SHP77 treated with DMSO at 0.1 percent for 48 hours (cell line): ENCODE measurements at places on chromosomes 11 and 22.

- no peak for DNase-seq
These were observed 62.7 kb downstream of the TECTA start for GRCh38 chr11:121163658-121164308.

DNA sequence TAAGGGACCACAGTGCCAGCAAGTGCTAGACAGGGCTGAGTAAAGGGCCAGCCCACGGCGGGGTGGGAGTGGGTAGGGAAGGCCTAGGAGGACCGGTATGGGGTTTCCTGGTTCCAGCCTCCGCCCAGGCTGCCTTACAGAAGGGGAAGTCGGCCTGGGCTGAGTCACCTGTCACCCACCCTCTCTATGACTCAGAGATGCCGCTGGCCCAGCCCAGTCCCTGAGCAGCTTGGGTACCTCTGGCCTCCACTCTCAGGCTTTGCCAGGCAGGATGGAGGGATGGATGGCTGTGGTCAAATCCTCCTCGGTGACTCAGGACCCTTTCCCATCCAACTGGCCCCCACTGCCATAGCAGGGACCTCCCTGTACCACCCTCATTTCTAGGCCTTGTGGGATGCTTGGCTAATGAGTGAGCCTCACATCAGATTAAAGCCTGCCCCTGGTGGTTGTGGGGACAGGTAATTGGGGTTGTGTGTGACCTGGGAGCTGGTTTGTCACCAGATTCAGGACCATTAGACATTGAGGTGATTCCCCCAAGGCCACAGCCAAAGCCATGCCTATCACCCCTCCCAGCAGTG is 13.9 kb downstream of the SLC35E4 start:
- no peak for DNase-seq

GRCh38 chr11:79150966-79151365 is 289.9 kb downstream of the TENM4 start:
- no peak for DNase-seq

- no peak for DNase-seq
These were observed 407.4 kb downstream of the LRRC4C start for GRCh38 chr11:41051919-41052635.

GRCh38 chr11:14612694-14613093 is 30.9 kb upstream of the PDE3B start:
- no peak for DNase-seq

DNA sequence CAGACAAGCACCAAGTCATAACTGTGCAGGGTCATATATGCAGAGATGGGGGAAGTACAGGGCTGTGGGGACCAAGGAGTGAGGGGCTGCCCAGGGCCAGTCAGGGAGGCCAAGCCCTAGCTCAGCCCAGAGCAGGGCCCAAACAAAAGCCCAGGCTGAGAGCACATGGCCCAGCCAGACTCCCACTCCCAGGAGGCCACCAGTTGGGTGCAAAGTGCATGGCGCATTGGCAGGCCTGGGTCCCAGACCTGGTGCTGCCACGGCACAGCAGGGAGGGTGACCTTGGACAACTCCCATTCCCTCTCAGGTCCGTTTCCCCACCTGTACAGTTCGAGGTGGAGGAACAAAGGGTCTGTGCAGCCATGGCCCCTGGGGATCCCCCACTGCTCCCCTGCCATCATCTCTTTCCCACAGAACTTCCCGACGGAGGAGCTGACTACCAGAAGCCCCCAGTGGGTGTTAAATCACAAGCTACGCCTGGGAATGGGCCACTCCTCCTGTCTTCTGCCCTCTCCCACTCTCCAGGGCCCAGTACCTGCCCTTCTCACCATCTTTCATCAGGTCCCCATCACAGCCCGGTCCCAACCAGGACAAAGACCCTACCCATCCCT is 608 bp downstream of the NIPSNAP1 start:
- DNase-seq = no peak

- no peak for DNase-seq
These were observed 1.6 kb downstream of the MARK2 start for GRCh38 chr11:63840356-63841060.

- no peak for DNase-seq
These were observed 2.8 kb downstream of the C11orf71 start for GRCh38 chr11:114397349-114397982.

DNA sequence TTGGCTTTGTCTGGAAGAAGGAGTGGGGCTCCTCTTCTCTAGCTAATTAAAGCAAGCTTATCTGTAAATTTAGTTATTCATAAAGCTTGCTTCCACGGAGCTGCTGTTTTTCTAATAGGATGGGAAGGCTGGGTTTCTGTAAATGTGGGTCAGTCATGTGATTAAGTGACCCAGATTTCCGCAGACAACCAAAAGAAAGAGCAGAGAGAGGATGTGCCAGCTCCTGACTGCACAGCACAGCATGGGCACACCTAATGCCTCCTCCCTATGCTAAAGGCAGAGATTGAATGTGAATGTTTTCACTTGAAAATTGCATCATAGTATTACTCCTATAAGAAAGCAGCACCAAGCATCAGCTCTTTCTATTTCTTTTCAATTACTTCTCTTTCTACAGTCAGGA is 160.2 kb downstream of the FAT3 start:
- no peak for DNase-seq

GRCh38 chr11:62548545-62549335 is 2.1 kb upstream of the AHNAK start:
- no peak for DNase-seq

DNA sequence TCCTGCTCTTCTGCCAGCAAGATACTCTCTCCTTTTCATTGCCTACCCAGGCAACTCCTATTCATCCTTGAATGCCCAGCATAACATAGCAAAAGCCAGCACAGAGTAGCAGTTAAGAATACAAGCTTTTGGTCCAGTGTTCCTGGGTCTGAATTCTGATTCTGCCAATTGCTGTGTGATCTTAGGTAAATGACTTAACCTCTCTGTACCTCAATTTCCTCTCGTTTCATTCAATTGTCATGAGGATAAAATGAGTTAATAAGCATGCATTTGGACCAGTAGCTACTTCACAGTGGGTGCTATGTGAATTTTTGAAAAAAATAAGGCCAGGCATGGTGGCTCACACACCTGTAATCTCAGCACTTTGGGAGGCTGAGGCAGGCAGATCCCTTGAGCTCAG is 346.0 kb downstream of the BUD13 start:
- DNase-seq = no peak

DNA sequence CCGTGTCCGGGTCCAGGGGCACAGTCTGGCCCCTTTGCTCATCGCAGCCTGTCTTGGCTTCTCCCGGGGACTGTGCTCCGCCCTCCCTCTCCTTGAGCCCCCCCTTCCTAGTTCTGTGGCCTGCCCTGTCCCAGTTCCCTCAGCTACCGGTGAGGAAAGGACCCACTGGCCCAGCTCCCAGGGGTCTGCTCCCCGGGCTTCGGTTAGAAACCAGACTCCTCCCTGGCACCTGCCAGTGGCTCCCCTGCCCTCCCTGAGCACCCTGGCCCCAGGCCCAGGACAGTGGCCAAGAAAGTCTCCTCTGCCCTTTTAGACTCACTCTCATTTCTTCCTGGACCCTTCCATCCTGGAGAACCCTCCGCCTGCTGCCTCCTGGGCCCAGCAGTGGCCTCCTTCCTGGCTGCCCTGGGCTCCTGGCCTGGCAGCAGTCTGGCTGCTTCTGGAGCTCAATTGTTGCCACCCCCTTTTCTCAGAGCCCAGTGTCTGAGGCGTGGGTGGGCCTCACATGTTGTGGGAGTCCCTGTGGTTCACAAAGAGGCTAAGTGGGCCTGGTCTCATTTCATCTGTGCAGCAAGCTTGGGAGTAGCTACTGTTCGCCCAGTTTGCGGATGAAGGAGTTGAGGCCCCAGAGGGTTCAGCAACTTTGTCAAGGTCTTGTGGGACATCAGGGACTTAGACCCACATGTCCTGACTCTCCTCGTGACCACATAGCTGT is 12.6 kb downstream of the PRDM11 start:
- no peak for DNase-seq

- DNase-seq = no peak
These were observed 20.3 kb upstream of the DGKZ start for GRCh38 chr11:46326813-46327416.

- no peak for DNase-seq
These were observed 79.3 kb downstream of the CTTN start for GRCh38 chr11:70477609-70478008.

DNA sequence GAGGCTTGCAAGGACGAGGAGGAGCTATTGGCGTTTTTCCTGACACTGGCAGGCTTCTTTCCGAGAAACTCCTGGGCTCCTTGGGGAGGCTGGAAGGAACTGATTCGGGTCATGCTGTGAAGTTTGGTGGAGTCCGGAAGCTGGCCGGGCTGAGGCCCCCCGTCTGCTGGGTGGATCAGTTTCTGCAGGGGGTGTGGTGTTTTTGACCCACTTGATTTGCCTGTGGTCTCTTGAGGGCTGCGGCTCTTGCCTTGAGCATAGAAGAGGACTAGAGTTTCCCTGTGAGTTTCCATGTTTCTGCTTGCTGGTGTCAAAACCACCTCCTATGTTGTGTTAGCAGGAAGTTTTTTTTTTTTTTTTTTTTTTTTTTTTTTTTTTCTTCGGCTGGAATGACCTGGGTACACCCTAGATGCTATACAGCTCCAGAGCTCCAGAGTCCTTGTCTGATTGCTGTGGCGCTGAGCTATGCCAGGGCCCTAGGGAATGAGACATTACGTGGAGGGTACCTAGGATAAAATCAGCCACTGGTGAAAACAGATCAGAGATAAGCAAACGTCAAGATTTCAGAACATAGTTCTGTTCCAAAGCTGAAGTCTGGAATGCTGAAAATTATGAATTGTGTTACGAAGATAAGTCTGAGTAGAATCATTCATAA is 728 bp downstream of the TBC1D22A start:
- no peak for DNase-seq

DNA sequence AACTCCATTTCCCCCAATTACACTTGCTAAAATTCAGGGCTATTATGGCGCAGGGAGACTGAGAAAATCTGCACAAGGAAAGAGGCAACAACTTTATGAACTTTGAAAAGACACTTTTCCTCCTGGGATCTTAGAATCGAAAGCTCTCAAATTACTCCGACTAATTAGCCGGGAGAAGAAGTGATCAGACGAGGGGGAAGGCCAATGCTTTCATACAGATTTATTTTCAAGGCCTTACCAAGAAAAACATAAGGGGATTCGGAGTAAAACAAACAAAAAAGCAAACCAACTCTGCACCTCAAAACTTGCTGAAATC is 1.6 kb downstream of the PAX6 start:
- DNase-seq = no peak

DNA sequence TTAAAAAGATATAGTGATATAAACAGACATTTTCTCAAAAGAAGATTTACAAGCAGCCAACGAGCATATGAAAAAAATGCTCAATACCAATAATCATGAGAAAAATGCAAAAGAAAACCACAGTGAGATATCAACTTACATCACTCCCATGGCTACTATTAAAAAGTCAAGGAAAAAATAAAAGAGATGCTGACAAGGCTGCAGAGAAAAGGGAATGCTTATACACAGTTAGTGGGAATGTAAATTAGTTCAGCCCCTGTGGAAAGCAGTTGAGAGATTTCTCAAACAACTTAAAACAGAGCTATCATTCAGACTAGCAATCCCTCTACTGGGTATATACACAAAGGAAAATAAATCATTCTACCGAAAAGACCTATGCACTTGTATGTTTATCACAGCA is 97.1 kb upstream of the CARD18 start:
- DNase-seq = no peak

- no peak for DNase-seq
These were observed 124.9 kb downstream of the MSANTD4 start for GRCh38 chr11:105897161-105897560.

DNA sequence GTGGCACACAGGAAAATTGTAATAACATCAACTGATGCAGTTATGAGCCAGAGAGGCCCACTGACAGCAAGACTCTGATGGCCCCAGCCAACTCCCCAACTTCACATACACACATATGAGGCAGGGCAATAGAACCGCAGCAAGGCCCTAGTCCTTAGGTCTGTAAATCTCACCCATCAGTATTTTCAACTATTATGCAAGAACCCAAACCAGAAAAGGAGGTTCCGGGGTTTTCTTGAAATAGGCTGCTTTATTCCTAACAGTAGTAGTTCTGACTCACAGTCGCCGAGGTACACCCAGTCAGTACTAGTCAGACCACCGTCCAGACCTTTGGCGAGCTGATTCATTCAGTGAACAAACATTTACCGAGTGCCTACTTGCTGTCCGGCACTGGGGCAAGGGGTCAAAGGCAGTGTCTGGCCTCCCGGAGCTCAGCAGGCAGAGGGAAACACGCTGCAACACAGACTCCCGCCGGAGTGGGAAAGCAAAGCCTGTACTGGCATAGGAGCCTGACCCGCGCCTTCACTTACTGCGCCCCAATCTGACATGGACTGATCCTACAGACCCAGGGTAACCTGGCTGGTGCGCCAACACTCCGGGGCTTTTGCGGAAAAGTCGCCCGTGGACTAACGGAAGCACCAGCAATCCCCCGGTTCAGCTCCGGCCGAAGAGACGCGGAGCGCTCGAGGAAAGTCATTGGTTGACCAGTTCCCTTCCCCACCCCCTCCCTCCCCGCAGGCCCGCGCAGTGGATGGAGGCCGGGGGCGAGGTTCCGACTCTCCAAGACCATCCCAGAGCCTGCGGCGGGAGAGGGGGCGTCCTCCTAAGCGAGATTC is 1.3 kb downstream of the PLEKHA7 start:
- no peak for DNase-seq

- DNase-seq = no peak
These were observed 69.5 kb downstream of the JAM3 start for GRCh38 chr11:134138376-134138775.

GRCh38 chr11:45098929-45099328 is 47.5 kb upstream of the PRDM11 start:
- DNase-seq = no peak

DNA sequence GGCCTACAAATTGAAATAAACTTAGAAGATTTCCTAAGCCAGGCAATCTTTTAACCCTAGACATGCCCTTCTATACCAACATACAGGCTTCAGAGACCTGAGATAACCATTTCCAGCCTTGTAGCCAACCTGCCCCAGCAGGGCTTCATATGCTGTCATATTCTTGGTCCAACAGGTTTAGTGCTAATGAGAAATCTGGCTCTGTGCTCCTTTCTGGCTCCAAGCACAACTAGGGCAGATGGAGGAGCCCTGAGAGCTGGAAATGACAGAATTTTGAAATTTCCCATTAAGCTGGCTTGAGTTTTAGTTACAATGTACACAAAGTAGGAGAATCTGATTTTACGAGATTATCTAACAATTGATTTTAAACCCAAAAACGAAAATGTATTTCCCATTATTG is 323.0 kb upstream of the CCDC90B start:
- DNase-seq = no peak

DNA sequence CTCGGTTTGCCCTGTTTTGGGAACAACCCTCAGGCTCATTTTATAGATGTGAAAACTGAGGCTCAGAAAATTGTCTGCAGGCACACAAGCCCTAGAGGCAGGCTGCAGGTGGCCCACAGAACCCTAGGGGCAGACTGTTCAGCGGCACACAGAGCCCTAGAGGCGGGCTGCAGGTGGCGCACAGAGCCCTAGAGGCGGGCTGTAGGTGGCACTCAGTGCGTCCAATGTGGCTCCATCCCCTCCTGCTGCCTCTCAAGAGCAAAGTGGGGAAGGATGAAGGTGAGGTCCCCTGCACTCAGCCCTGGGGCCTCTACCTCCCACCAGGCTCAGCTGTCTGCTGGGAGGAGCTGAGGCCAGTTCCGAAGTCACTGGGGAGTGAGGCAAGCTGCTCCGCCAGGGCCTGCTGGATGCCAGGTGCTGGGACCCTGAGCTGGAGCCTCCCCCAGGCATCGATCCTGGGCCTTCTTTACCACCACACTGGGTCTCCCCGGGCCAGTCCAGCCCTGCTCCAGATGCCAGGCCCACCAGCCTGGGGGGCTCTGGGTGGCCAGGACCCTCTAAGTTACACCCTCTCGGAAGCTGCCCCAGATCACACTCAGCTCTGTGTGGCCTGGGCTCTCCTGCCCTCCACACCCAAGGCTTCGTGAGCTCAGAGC is 2.3 kb downstream of the ACY3 start:
- no peak for DNase-seq

GRCh38 chr11:57144075-57144474 is 37.7 kb upstream of the LRRC55 start:
- DNase-seq = no peak
